ENCODE measurements at places on chromosomes 13 and 19.

- peak; percentile 35 for DNase-seq
Observed at GRCh38 chr13:32537580-32538142, 934 bp downstream of the N4BP2L2 start.

GRCh38 chr13:110349239-110349638 is 42.2 kb downstream of the COL4A2 start:
- no peak for DNase-seq

DNA sequence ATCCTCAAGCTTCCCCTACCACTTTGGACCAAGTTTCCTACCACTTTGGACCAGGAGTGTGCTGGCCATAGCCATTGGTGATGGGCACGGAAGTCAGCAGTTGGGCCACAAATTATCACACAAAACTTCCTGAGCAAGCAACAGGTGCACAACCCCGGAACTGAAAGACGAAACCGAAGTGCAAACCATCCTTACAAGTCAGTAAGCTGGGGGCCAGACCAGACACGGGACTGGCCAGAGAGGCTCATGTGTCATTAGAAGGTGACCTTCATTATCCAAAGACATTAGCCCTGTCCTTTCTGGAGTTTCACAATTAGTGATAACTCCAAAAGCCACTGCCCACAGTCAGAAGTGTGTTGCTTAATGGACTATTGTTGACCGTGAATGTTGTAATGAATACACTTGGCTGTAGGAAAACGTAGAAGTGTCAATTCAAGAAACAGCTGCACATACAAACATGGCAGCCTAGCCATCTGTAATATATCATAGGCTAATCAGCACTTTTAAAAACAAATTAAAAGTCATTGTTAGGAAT is 244.1 kb upstream of the IRS2 start:
- DNase-seq, result no peak

- DNase-seq, result no peak
Observed at GRCh38 chr13:67228031-67228430, 2.1 kb downstream of the PCDH9 start.

DNA sequence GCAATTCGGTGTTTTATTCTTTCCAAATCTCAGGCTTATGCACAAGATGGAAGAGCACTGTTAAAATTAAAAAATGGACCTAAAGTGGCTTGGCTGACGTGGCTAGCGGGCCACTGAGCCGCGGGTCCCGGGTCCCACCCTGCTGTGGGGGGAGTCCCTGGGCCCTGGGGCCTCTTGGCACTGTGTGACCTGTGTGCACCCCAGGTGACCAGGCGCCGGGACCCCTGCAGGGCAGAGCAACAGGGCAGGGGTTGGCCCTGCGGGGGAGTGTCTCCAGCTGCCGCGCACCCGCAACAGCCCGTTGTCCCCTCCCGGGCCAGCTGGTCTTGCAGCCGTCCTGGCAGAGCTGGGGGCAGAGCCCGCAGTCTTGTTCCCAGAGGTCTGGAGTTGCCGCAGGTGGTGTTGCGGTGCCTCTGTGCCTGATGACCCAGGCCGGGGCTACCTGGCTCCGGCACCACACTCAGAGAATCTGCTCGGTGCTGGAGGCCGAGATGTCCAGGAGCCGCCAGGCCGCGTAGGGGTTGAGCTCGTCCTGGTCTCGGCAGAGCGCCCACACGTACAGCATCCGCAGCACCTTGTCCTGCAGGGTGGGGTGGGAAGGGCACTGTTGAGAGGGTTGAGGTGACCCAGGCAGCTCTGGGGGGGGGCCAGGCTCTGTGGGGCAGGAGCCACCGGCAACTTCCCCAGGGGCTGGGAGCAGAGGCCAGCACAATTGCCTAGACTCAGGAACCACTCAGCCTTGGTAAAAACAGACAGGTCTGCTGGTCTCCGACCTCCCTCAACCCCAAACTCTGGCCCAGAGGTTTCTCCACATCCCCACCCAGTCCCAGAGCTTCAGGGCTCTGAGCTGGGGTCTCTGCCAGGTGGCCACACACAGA is 1.0 kb upstream of the CTXN1 start:
- no peak for DNase-seq

All from stimulated activated CD4-positive, alpha-beta T cell treated with anti-CD3 and anti-CD28 coated beads, Interleukin-4, amount 100 ng/mL, for 1 hour (primary cell).